ENCODE measurements at places on chromosomes 12 and 14. TPM values are rescaled to one million over a fixed set of nuclear protein-coding genes. Genes with fewer than 3 reads are reported as not detected.

DNA sequence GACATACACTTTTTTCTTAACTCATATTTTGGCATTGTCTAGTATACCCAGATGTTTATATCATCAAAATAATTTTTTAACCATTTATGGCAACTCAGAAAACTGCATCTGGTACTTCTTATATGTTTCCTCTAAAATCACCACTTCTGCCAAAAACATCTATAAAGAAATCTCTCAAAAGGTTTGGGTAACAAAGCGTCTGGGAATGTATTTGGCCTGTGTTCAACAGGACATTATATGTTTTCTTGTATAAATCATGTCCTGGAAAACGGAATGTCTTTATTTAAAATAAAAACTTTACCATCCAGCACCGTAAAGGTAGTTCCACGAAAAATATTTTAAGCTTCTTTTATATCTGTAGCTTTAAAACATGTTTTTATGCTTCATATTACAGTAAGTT lies 36.1 kb upstream of the FBLN5 start:
- no peak for DNase-seq

DNA sequence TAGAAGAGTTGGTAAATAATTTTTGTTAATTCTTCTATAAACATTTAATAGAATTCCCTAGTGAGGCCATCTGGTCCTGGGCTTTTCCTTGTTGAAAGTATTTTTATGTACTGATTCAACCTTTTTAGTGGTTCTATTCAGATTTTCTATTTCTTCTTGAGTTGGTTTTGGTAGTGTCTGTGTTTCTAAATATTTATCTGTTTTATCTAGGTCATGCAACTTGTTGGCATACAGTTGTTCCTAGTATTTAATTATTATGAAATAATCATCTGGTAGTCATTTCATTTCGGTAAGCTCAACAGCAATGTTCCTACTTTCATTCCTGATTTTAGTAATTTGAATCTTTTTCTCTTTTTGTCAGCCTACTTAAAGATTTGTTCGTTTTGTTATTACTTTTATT lies 234.1 kb upstream of the GARIN2 start:
- DNase-seq = no peak

DNA sequence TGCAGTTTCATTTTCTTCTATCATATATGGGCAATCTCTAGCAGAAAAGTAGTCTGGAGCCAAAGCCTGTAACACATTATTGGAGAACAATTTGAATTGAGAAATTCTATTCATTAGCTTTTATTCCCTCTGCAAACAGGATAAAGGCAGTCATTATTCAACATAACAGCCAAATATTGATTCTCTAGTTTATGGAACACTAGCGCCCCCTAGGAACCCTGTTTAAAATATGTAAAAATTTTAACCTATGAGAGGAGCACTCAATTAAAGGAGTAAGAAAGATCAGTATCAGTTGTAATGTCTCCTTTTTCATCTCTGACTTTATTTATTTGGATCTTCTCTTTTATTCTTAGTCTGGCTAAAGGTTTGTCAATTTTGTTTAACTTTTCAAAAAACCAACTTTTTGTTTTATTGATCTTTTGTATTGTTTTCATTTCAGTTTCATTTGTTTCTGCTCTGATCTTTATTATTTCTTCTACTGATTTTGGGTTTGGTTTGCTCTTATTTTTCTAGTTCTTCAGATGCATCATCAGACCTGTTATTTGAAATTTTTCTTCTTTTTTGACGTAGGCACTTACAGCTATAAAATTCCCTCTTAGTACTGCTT lies 4.8 kb upstream of the LMNTD1 start:
- no peak for DNase-seq

- no peak for DNase-seq
Observed at GRCh38 chr12:66598079-66598478, 80.8 kb downstream of the GRIP1 start.

- DNase-seq = no peak
Observed at GRCh38 chr12:117334051-117334450, 27.4 kb downstream of the NOS1 start.

DNA sequence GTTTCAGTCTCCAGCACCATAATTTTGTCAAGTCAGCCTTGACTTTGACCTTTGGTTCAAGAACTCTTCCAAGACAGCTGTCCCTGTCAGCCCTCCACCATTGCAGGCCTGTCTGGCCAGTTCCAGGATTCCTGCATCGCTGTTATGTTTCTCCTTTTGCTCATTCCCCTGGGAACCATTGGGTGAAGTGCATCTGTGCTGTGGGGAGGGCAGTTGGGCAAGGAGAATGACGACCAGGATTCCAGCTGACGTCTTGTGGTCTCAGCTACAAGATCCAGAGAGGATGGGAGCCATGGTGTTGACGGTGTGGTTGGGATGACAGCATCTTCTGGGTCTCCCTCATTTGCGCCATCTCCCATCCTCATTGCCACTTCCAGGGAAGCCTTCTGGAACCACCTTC lies 45.9 kb upstream of the SLC24A4 start:
- DNase-seq = no peak

DNA sequence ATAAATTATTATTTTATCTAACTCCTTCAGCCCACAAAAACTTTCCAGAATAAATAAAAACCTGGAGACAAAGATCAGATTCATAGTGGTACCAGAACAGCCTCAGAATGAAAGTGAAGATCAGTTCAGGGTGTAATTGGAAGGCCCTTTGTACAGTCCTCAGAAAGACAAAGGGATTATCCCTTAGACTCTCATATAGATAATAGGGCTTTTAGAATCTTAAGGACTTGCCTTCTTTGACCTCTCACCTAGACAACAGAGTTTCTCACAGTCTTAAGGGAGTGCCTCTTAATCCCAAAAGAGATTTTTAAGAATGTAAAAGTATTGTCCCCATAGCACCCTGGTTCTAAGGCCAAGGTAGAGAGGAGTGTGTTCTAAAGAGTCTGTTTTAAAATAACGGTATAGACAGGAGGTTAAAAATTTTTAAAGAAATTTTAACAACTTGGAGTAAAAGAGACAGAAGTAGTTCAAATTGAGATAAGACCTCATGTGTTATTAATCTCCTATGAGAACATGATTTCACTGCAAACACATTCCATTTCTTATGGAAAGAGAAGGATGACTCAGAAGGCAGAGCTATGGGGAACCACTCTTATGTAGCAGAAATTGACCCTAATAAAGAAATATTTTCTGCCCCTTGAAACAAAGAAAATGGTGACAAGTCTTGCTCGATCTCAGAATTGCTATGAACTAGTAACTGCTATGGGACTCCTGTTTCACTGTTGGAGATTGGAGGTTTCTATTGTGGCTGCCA lies 24.2 kb upstream of the NOVA1 start:
- no peak for DNase-seq

DNA sequence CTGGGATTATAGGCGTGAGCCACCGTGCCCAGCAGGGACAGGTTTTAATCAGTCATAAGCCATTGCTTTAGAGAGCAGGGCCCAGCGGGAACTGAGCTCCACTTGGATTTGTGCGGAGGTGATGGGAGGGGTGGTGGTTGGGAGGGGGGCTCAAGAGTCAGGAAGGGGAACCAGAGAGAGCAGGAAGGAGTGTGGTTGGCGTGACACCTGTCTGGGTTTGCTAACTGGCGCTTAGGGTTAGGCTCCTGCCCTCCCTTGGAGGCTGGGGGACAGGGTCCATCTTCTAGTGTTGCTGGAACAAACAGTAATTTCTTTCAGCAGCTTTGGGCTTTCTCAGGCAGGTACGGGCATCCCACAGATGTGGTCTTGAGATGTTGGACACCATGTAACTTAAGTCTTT lies 7.5 kb upstream of the ALDH2 start:
- DNase-seq = no peak

The HOXC12 gene
- polyA plus RNA-seq = 0.01 TPM

GRCh38 chr14:90536511-90537191 lies 139.8 kb downstream of the CALM1 start:
- no peak for DNase-seq

GRCh38 chr14:34300882-34301734 lies 160.9 kb downstream of the SPTSSA start:
- no peak for DNase-seq

DNA sequence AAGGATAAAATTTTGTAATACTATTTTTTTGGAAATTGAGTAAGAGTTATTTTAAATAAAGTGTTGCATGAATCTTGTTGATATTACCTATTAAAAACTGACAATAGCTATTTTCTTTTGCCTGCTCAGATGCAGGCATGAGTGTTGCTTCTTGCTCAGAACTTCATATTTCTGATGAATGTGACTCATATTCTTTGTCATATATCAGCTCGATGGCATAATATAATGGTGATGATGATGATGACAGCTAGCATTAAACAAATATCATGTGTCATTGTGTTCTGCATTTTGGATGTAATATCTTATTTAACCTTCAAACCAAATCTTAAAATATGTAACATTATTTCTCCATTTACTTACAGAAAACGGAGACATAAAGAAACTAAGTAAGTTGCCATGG lies 605.5 kb upstream of the FOXG1 start:
- DNase-seq = no peak

DNA sequence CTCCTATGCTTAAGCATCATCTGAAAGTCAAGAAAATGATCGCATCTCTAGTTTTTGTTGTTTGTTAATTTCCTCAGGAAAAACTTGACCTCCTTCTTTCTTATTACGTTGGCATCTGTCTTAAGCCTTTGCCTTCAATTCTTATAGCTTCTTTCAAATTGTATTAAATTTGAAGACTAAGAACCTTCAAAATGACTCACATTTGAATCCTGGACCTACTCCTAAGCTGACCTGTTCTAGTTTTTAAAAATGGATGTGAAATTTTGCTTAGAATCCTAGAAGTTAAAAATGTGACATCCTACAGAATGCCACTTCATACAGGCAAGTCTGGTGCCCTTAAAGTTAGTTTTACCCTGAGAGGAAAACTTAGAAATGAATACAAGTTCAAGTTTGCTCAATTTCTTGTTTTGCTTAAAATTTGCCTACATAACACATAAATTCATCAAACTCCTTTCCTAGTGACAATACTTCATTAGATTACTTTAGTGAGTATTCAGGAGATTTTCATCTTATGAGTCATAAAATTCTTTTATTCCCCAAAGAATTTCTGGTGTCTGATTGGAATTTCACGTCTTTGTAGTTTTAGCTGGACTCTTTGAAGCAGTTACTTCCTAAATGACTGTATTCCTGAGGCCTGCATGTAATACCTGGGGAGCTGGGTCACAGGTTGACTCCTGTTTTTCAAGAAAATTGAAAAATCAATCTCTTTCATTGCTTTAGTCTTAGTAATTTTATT lies 152.3 kb downstream of the MSRB3 start:
- DNase-seq = no peak

DNA sequence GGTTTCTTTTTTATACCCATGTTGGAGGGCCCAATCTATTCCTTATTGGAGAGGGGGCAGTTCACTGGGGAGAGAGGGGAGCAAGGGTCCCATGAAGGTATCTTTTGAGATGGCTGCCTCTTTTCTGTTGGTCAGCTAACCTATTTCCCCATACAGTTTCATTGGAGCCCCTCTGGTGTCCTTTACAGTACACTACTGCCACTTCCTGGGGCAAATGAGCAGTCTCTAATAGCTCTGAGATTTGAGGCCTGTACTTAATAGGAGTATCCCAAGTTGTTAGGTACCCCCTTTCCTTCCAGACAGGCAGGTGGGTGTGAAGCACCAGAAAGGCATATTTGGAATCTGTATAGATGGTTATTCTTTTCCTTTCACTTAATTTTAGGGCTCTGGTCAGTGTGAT lies 41.3 kb upstream of the RNU6-8 start:
- DNase-seq = no peak

DNA sequence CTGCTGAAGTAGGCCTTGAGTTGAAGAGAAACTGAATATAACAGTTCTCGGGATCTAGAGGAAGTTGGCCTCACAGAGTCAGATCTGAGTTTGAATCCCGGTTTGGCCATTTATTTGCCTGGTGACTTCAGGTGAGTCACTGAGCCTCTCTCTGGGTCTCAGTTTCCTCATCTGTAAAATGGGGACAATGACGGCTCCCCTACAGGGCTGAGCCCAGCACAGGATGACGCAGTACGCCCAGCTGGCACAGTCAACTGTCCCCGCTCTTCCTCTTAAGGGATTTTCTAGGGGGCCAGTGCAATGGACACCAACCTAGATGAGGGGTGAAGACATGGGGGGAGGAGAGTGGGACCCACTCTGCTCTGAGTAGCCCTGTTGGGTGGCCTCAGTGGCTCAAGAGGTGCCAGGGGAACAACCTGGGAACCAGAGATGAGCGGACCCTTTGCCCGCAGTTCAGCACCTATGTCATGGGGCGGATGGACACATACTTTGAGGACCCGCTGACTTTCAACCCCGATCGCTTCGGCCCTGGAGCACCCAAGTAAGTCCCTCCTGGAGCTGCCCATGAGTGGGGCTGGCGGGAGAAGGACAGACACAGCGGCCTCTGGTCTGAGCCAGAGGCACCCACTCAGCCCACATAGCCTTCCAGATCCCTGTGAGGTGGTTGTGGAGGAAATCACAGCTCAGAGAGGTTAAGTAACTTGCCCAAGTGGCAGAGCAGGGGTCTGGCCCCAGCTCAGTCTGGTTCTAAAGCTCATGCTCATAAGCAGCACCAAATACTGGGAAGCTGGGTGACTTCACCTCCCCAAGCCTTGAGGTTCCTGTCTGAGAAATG lies 41.1 kb downstream of the CYP46A1 start:
- DNase-seq = no peak

DNA sequence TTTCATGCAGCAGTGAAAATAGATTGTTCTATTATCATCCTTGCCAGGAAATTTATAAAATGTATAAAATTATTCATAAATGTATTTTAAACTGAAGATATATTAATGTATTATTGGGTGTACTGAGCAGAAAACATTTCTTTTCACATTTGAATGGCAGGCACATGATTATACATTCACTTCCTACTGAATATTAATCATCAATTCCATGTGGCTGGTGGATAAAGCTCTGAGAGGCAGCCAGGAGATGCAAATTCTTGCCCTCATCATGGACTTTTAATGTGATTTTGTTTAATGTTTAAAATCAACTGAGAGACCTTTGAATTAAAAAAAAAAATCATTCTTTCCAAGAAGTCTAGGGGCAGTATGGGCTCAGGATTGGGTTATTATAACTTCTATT lies 40.8 kb downstream of the ANO6 start:
- no peak for DNase-seq

DNA sequence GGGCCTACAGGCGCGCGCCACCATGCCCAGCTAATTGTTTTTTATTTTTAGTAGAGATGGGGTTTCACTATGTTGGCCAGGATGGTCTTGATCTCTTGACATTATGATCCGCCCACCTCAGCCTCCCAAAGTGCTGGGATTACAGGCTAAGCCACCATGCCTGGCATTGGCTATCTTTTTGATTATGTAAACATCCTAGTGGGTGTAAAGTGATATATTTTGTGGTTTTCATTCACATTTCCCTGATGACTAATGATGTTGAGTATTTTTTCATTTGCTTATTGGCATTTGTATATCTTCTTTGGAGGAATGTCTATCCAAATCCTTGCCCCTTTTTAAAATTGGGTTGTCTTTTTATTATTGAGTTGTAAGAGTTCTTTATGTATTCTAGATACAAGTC lies 16.3 kb downstream of the CREBL2 start:
- no peak for DNase-seq

Measured in psoas muscle (tissue), 8 donors.